ENCODE measurements at places on chromosomes 5 and 9.

GRCh38 chr5:57784121-57784520, 301.5 kb upstream of the ACTBL2 start:
- no peak for DNase-seq

- DNase-seq, result no peak
These were observed 54.6 kb downstream of the NLN start for GRCh38 chr5:65776441-65777141.

- DNase-seq, result no peak
These were observed 120.6 kb downstream of the PIK3R1 start for GRCh38 chr5:68336200-68336599.

GRCh38 chr5:122478741-122479442, 166.9 kb downstream of the SNCAIP start:
- DNase-seq, result no peak

DNA sequence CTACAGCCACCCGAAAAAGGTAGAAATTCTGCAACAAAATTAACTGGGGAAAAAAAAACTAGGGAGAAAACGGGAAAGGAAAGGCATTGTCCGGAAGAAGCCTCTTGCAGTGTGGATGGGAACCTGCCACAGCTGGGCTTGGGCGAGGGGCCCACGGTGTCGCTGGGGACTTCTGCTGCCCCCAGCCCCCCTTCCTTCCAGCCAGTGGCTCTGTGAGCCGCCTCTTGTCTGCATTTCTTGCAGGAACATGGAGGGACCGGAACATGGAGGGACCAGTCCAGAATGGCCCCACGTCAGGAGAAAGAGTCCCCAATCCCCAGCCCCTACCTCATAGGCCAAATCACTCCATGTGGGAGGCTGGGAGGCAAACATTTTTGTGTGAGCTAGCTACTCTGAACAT, 36.9 kb upstream of the EXOC3 start:
- no peak for DNase-seq

- DNase-seq, result no peak
These were observed 391.5 kb upstream of the SMC2 start for GRCh38 chr9:103702572-103702971.

DNA sequence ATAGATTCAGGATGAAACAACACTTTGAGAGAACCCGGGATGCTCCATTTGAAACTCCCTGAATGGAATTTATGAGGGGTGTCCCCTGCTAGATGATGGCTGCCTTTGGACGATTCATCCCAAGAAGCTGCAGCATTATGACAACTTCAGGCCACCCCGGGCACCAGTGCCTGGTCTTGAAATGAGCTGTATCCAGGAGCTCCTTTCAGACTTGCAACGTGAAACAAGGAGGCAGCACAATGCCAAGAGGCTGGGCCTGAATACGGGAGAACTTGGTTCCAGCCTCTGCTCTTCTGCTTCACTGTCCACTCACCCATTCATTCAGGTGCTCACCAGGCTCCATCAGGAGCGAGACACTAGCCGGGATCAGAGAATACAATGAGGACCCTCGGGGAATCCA, 78.3 kb downstream of the STK10 start:
- no peak for DNase-seq

All from tibial nerve (tissue), 4 donors.